ENCODE measurements at places on chromosomes 2 and 18.

DNA sequence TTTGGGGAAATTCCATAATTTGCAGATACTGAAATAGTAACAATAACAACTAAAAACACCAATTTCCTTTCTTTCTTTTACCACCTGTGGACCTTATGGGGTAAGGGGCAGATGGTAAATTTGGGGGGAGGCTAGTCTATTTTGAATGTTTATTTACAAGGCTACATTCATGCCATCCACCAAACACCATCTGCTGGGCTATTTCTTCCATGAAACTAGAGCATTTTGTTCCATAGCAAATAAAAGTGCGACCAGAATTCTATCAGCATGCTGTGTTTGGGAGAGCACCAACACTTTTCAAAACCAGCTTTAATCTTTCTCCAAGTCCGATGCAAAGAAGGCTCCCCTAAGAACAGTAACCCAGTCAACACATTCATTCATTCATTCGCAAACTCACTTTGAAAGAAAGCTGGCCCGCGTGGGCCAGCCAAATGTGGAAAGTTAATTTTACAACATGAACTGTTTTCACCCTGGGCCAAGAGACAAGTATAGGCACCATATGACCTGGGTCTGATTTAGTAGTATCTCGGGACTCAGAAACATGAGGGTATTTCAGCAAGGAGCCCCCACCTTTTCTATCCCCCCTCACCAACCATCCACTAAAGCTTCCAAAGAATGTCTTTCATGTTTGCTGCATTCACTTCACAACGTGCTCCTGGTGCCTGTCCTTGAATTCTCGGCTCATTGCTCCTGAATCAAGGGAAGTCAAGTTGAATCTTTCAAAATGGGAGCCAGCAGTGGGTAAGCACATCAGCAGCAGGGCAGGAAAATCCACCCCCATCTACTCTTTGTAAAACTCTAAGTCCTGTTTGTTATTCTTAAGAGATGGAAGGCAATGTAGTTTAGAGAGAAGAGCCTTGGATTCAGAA is 210.6 kb downstream of the C1D start:
- DNase-seq: no peak

DNA sequence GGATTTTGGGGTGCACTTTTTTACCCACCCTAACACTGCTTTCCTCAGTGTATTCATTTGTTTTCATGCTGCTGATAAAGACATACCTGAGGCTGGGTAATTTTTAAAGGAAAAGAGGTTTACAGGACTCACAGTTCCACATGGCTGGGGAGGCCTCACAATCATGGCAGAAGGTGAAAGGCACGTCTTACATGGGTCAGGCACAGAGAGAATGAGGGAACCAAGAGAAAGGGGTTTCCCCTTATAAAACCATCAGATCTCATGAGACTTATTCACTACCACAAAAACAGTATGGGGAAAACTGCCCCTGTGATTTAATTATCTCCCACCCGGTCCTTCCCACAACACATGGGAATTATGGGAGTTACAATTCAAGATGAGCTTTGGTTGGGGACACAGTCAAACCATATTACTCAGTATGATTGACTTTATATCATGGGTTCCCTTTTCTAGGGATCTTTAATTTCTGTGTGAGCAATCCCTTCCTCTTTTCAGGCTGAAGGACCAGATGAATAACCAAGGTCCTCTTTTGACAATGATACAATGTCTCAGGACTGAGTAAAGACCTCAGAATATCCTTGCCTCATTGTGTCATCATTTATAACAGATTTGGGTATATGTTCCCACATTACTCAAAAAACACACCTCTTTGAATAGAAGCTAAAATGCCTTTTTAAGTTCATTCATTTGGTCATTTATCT is 100.1 kb upstream of the TRIB2 start:
- no peak for DNase-seq

DNA sequence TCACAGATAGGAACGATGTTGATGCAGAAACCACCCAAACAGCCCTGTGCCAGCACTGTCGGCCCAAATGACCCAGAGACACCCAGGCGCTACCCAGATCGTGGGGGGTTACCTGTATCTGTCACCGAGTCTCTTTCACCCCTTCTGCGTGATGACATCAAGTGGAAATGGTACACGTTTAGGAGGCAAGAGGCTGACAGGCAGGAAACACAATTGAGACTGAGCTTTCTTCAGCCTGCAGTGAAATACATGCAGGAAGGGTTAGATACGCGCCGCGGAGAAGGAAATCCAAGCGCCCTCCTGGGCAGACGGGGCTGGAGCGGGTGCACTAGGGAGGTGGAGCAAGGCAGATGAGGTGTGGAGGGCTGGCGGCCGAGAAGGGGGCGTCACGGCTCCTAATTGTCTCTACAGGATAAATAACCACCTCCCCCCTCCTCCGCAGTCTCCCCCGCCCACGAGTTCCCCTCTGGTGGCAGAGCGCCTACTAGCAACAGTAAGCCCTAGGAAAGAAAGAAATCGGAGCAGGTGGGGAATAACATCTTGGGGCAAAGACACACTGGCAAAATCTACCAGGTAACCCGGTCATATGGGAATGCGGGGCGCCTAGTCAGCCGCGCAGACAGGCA is at the start of gene RNF152:
RNF152 (minus strand) TSS at position 325 of the 626 bp plus-strand sequence. CDS start 76,544 bp downstream, outside the sequence.
- peak; percentile 62 for DNase-seq

DNA sequence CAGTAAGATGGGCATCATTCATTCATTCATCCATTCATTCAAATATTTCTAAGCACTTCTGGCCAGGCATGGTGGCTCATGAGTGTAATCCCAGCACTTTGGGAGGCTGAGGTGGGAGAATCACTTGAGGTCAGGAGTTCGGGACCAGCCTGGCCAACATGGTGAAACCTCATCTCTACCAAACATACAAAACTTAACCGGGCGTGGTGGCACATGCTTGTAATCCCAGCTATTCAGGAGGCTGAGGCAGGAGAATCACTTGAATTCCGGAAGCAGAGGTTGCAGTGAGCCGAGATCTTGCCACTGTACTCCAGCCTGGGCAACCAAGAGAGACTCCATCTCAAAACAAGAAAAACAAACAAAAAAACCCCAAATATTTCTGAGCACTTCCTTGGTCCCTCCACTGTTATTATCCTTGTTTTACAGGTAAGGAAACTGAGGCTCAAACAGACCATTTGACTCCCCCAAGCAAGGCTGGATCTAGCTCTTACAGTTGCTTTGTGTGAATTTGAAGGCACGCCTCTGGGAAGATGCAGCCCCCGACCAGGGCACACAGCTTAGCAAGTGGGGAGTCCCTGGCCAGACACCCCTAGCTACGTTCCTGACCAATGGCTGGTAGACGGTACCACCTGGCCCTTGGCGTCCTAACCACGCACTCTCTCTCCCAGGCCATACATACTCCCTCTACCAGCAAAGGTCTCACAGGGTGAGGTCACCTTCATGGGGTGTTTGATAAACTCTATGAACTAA is 50.6 kb upstream of the ODC1 start:
- no peak for DNase-seq

DNA sequence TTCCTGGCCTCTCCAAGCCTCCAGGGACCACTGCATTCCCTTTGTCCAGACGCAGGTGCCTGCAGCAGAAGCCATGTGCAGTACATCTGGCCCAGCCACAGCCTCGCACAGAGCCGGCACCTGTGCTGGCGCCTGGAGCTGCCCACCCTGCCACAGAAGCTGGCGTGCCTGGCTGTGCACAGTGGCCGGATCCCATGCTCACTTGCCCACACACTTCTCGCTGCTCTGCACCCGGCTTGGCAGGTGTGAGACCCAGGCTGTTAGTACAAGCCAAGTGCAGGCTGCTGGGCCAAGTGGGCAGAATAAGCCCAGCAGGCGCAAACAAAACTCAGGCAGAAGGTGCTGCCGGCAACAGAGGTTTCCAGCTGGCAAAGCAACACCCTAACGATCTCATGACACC is 124.5 kb upstream of the CCDC150 start:
- DNase-seq: no peak

DNA sequence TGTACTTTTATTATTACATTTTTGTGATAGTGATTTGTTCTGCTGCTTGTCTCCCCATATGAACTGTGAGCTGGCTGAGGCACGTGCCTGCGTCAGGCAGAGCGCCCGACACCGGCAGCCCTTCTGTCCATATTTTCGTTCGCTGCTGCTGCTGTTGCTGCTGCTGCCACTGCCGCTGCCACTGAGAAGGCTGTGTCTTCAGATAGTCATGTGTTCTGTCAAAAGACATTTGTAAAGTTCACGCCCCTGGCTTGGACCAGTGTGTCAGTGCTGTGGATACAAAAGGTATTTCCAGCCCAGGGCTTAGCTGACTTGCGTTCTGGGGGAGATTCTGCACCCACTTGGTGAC is 47.0 kb downstream of the TWIST2 start:
- DNase-seq: no peak

DNA sequence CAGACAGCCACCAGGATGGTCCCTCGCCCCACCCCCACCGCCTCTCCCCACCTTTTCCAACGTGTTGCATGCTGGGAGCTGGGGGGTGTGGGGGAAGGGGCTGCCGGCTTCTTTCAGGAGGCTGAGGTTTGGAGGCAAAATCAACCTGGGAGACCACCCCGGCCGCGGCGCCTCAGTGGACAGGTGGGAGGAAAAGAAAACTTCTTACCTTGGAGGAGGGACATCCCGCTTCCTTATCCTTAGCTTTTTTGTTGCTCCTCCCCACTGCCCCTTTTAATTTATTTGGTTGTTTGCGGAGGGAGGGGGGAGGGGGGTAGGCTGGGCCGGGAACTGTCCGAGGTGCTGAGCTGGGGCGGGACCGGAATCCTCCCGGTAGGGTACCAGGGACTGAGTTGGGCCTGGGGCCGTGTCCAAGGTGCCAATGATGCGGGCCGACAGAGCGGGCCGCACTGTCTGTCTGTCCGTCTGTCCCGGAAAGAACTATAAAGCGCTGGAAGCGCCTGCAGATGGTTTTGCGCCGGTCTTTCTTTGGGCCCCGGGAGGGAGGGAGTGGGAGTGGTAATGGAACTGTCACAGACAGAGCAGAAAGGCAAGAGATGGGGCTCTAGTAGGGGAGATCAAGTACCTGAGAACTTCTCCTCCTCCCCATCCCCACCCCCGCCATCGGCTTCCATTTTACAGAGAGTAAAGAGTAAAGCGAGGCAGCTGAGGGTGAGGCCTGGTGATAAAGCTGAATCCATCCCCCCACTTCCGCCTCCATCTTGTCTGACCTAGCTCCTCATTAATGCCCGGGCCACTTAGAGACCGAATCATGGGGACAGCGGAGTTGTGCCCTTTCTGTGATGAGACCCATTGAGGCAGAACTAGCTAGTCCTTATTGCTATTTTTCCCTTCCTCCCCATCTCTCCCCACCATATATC is 2.4 kb downstream of the CDK5R2 start:
- DNase-seq: peak; percentile 78

DNA sequence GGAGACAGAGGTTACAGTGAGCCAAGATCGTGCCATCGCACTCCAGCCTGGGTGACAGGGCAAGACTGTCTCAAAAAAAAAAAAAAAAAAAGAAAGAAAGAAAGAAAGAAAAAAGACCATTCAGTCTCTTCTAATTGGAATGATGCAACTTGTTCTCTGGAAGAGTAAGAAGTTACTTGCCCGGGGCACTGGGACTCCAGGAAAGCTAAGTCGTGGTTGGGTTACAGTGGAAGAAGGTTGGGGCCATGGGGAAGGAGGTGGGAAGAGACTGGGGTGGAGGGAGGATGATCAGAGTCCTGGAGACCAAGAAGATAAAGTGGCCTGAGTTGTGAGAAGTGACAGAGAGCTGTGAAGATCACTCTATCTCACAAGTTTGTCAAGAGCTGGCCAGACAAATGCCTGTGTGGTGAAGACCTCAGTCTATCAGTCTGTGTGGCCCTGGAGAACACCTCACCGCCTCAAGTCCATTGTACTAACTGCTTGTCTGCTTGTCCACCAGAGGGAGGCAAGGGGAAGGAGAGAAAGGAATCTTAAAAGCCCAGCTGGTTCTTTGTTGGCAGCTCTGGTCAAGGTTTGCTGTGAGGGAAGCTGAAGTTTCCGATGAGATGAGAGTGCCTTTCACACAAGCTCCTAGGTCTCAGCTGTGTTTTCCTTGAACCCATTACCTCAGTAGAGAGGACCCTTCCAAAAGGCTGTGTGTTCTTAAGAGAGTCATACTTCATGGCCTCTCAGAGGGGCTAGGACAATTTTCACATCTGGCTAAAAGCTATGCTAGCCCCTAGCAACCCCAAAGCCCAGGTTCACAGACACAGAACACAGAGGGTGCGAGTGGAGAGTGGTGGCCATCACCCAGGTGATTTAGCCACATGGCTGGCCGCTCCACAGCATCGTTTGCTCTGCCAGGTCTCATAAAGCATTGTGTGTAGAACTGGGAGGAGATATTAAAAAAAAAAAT is 72.0 kb upstream of the TMEM178A start:
- DNase-seq: peak; percentile 80

- no peak for DNase-seq
Measured at GRCh38 chr2:81901017-81901416, 1596.5 kb upstream of the LRRTM1 start.

- DNase-seq: no peak
Measured at GRCh38 chr2:70475266-70475665, 78.4 kb downstream of the TGFA start.

- DNase-seq: no peak
Measured at GRCh38 chr2:45930396-45930792, 278.9 kb downstream of the PRKCE start.

DNA sequence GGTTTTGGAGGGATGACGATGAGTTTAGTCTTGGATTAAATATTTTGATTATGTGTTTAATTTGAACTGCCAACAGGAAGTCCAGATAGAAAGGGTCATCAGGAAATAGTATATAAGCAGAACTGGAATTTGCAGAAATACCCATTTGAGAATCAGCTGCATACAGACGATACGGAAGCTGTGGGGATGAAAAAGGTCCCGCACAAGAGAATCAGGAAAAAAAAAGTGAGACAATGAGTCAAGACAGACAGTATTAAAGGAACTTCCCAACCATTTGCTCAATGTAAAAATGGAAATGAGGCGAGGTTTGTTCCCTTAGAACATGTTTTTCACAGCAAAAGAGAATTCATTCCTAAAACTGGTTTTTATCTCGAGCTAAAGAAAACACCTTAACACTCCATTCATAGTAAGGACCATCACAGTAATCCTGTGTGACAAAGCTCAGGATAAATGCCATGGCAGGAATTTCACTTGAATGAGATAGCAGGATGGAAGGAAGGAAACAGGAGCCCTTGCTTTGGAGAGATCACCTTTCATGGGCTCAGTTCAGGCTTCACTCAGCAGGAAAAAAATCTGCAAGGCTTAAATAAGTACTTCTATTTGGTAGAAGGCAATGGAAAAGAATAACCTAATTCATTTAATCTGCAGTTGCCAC is 29.3 kb downstream of the BCL2 start:
- peak; percentile 29 for DNase-seq

DNA sequence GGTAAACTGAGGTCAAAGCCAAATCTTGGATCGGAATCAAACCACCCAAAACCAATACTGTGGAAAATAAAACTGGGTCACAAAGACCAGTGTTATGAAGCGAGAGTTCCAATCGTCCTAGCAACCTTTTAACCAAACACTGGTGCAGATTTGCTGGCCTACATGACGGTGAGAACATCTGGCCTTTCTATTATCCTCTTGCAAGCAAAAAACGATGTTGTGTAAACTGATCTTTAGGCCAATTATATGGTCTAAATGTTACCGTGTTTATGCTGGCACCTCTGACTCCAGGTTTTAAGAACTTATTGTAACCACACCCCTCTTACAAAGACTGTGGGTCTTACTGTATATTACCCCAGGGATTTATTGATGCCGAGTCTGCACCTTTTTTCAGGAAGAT is 145.9 kb downstream of the GFPT1 start:
- DNase-seq: no peak
